Right cardiac atrium (tissue), 5 donors: ENCODE measurements at places on chromosomes 3 and 15. TPM values are rescaled to one million over a fixed set of nuclear protein-coding genes. Genes with fewer than 3 reads are reported as not detected.

DNA sequence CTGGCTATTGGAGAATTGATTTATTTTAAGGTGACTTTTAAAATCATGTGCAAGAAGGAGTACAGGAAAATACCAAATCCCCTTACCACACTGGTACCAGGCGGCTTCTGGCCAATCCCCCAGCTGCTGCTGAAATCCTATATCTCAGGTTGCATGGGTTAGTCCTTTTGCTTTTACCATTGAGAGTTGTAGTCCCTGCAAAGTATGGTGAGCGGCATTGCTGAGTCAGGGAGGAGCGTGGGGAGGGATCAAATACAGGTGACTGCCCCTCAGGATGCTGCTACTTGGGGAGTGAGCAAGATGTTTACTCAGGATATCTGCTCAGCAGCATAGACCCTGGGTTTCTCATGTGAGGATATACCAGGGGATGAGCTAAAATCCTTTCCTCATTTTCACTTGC, 131.9 kb upstream of the STAC start:
- DNase-seq: no peak

GRCh38 chr3:48441940-48442339, 1.9 kb downstream of the TMA7 start:
- no peak for DNase-seq

DNA sequence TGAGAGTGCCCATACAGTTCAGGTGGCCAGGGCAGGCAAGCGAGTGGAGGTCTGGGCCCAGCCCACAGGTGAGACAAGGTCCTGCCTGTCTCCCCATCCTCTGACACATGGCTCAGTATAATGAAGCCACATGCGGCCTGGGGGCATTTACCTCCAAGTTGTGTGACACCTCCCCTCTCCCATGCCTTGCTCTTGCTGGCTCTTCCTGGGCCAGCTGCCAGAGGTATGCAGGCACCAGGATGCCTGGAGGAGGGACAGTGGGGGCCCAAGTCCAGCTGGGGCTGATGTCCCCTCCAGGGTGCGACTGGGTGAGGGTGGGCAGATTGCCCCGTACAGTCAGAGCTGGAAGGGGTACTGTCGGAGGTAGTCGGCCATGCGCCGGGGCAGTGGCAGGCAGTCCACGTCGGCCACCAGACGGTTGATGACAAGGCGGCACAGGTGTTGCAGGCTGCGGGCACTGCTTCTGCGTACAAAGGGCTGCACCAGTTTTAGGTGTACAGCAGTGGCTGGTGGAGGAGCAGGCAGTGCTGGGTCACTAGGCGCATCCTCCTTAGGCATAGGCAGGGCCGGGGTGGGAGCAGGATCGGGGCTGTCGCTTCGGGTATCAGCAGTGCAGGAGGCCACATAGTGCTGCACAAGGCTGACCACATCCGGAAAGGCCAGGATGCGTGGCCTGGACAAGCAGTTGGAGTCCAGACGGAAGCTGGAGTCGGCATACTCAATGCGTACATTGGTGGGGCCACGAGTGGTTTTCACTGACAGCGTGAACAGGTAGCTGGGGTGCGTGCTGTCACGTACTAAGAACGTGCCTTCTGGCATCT, 4.1 kb downstream of the CISH start:
- peak; percentile 53 for DNase-seq

DNA sequence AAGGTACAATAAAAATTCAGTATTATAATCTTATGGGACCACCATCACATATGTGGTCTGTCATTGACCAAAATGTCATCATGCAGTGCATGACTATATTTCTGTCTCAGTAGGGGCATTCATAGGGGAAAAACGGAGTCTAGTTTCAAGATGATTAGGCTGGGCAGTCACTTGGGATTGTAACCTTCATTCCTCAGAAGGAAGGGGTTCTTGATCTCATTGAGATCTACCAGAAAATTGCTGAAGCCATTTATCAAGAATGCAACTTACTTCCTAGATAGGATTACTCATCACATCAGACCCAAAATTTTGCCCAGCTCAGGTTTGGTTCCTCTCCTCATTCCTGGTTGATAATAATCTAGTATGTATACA, 37.3 kb downstream of the BTD start:
- DNase-seq: no peak

- no peak for DNase-seq
These were observed 7.1 kb downstream of the EIF4E3 start for GRCh38 chr3:71718072-71718471.

GRCh38 chr3:88996691-88997090, 110.7 kb upstream of the EPHA3 start:
- no peak for DNase-seq

GRCh38 chr15:90001683-90002427, 731 bp downstream of the ZNF710 start:
- DNase-seq: peak; percentile 87

DNA sequence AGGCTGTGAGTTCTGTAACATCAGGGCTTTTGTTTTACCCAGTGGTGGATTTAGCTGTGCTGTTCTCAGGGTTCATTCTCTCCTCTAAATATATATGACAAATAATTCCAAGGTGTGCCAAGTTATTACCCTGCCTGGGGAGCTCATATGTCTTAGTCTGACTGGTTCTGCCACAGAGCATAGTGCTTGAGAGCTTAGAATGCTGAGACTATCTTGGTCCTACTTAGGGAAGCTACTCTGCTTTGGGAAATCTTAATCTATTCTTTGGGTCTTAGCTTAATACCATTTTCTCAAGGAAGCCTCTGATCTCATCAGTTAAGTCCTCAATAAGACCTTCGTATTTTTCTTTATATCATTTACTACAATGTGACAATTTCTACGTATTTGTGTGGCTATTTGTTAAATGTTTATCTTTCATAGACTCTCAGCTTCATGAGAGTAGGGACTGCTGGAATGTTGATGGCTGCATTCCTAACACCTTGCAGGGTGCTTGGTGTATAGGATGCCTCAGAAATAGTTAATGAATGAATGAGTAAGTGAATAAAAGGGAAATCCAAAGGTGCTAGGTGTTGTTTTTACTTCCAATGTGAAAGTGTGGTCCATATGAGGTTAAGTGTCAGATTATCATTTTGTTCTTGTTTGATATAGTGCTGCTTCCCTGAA, 1.8 kb downstream of the OTOL1 start:
- no peak for DNase-seq

- peak; percentile 62 for DNase-seq
These were observed 942 bp downstream of the ELP6 start for GRCh38 chr3:47512416-47513124.

DNA sequence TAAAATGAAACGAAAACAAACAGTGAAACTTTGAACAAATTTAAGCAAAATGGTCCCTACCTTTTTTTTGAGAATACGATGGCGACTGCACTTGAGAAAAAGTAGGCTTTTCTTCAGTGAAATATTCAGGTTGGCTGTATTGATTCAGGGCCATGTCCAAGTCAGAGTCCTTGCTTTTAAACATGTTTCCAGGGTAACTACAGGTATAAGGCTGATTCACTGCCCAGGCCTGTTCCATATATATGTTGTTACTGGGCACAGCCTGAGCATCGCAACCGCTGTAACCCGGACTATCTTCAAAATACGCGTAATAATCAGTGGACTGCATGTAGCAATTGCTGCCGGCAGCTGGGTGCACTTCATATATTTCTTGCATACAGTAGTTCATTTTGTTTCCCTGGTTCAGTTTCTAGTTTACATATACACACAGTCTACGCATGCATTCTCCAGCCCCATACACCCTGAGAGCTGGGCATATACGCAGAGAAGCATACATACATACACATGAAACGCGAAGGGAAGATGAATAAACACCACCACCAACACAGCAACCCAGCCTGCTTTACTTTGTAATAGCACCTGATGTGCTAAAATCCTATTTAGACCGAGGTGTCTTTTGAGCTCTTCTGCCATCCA, 220.0 kb downstream of the NR1D2 start:
- no peak for DNase-seq

- peak; percentile 83 for DNase-seq
These were observed 77.4 kb downstream of the SNRK start for GRCh38 chr3:43363621-43364266.

GRCh38 chr3:69698728-69699127, 40.5 kb upstream of the MITF start:
- DNase-seq: no peak

GRCh38 chr3:61908382-61908781, 347.0 kb downstream of the PTPRG start:
- DNase-seq: no peak

SPG21 gene
- total RNA-seq: 54.4 TPM

CILP gene
- total RNA-seq: 9.9 TPM

AQP9 gene
- total RNA-seq: 0.97 TPM

SLC6A11 gene
- total RNA-seq: not detected

LAMB2 gene
- total RNA-seq: 824 TPM
